HepG2 (cell line): ENCODE measurements at places on chromosomes 6 and 20.

DNA sequence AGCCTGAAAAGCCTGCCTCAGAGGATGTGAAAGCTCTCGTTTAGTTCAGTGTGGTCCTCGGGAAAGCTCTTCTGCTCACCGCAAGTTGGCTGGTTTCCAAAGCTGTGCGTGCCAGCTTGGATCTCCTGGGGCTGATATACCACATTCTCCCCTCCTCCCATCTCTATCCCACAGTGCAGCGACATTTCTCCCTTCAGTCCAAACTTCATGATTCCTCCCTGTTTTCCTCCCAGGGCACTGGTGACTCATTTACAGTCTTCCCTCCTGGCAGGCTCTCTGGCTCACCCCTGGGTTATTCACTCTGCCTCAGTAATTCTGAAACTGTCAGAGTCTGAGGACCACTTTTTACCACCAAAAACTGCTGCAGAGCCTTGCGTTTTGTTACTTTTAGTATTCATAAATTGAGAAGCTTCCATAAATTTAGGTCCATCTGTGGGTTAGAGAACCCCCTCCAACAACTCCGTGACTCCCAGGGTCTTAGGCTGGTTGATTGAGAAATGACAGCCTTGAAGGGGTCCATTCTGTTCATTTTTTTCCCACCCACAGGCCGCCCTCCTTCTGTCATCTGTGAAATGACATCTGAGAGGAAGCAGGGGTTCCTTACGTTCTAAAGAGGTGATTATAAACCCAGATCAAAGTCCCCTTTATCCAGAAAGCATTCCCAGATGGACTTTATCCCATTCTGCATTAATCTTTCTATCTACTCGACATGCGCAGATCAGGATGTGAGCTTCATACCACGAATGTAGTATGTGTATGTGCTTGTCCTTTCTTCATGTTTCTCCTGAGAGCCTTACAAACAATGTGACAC, 6.1 kb downstream of the TRIM10 start:
- peak; percentile 82 for DNase-seq

- DNase-seq = no peak
Observed at GRCh38 chr6:25448965-25449538, 169.9 kb downstream of the CARMIL1 start.

DNA sequence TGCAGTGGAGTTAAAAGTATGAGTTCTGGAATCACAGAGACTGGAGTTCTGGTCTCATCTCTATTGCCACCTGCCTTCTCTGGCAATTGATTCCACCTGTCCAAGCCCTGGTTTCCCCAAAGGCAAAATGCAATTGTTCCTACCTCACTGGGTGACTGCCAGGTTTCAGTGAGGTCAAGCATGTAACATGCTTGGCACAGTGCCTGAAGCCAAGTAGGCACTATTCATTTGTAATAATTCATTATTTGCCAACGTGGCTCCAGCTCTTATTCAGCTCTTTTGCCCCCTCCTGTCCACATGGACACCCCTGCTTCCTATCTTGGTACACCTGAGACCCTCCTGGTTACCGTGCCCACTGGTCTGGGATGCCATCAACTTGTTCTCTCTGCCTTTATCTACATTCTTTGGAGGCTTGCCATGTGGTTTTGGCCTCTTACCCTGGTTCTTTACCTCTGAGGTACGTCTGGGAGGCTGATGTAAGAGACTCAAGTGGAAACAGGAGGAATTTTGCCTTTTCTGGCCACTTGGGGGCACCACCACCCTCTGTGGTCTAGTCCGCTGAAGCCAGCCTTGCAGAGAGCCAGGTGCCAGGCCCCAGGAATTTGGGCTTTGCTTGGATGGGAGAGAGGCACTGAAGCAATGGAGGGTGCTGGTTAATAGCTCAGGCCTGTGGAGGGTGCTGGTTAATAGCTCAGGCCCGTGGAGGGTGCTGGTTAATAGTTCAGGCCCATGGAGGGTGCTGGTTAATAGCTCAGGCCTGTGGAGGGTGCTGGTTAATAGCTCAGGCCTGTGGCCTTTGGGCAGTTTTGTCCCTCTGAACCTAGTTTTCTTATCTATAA, 1.7 kb downstream of the KCNK15 start:
- peak; percentile 64 for DNase-seq

GRCh38 chr20:36563374-36563773, 10.0 kb upstream of the TGIF2 start:
- no peak for DNase-seq

- peak; percentile 98 for DNase-seq
Observed at GRCh38 chr20:23357767-23358562, 4.0 kb upstream of the GZF1 start.

GRCh38 chr6:38151580-38152500, 332.3 kb downstream of the ZFAND3 start:
- no peak for DNase-seq

DNA sequence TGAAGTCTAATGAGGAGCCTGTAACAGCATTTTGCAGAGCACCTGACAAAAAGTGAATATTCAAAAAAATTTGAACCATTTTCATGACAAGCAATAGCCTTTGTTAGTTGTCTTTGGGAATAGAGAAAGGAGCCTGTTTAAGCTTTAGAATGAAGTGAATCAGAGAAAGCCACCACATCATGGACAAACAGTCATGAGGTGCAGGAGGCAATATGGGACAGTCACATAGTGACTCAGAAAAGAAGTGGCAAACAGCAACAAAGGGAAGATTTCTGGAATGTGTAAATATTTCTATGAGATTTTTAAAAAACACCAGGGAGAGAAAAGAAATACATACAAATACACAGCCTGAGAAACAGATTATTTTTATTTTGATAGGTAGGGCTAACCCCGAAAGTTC, 6.6 kb downstream of the KLHL31 start:
- DNase-seq = no peak

- DNase-seq = no peak
Observed at GRCh38 chr20:43699941-43700565, 26.7 kb downstream of the GTSF1L start.

GRCh38 chr6:158759966-158760617, 59.1 kb downstream of the EZR start:
- DNase-seq = no peak

- no peak for DNase-seq
Observed at GRCh38 chr6:153816366-153816765, 222.7 kb upstream of the OPRM1 start.
